ENCODE measurements at places on chromosomes 2 and 18.

- no peak for DNase-seq
Measured at GRCh38 chr2:205461678-205462665, 220.3 kb upstream of the NRP2 start.

GRCh38 chr18:51278045-51278649 lies 80.7 kb upstream of the MEX3C start:
- no peak for DNase-seq

DNA sequence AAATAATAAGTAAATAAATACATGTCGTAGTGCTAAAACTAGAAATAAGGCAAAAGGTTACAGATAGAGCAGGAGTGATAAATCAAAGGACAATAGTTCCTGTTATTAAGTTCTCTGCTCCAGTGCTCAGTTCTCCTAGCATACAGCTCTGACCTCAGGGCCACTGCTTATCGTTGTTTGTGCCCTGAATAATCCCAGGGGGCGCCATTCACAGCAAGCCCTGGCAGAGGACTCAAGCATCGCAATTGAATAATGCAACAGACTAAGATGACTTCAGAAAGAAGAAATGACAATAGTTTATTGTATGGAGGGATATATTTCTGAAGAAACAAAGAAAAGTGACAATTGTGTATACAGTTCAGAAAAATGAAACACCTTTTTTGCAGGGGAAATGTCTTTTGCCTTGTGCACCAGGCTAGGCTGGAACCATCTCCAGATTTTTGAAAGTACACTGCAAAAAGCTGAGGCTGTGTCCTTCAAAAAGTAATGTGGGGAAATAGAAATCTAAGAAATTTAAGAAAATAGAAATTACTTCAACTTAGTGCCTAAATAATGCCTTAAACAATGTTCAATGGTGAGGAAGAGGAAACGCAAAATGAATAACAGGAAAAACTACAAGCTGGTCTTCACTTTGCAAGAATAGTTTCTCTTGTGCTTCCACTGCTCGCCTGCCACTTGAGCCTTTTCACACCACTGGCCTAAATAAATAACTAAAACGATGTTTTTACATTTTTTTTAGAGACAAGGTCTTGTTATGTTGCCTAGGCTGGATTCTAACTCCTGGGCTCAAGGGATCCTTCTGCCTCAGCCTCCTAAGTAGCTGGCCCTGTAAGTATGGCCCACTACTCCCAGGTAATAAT lies 19.0 kb upstream of the CCNYL1 start:
- peak; percentile 47 for DNase-seq

DNA sequence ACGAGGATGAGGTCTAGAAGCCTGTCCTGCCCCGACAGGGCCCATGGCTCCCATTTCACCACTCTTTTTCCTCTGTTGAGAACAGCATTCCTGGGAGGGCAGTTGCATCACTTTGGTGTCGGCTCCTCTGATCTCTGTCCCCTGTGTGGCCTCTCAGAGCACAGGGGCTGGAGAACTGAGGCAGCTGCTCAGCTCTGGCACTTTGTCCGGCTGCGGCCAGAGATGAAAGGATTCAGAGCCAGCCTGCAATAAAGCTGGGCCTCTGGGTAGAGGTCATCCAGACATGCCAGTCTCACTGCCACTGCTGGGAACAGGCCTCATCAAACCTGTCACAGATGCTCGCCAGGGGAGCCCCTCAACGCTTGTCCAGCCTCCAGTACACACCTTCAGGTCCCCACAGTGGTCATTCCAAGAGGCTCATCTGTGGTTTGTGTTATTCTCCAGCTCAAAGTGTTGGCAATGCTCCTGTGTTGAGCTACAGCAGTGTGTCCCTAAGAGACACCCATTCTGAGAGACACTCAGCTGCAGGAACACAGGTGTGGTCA lies 13.1 kb upstream of the ROCK2 start:
- no peak for DNase-seq

- no peak for DNase-seq
Measured at GRCh38 chr2:13515254-13515653, 798.5 kb downstream of the TRIB2 start.

- DNase-seq = no peak
Measured at GRCh38 chr2:164015328-164016123, 279.7 kb upstream of the FIGN start.

- DNase-seq = no peak
Measured at GRCh38 chr2:232512602-232513001, 7.6 kb upstream of the PRSS56 start.

Data from HCEC 1CT (cell line).